ENCODE measurements at places on chromosomes 6 and 20.

GRCh38 chr6:25050356-25050755 is 114.6 kb upstream of the RIPOR2 start:
- no peak for DNase-seq

DNA sequence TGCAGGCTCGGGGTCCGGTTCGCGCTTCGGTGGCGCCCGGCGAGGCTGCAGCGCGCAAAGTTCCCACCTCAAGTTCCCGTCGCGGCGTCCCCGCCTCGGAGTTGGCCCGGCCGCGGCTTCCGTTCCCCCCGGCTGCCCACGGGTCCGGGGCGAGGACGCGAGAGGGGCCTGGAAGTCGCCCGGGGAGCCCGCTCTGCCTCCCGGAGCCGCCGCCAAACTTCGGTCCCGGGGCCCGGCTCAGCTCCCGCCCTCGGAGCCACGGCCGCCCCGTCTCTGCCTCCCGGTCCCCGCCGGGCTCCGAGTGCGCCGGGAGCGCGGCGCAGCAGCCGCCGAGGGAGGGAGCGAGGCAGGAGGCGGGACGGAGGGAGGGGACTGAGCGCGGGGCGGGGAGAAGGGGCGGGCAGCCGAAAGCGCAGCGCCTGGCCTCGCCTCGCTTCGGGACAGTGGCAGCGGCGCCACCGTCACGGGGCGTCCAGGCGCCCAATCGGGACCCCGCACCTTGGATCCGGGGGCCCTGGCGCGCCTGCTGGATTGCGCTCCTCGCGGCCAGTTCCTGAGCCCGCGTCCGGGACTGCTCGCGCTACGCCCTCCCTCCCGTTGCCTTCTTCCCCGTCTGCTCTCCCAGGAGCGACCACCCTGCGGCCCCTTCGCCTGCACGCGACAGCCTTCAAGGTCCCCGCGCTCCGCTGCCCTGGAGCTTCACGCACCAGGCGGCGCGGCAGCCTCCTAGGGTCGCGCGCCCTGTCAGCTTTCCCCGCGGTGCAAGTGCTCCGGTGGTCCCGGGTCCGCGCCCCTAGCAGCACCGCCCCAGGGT is at the start of gene KCNG1:
Gene KCNG1 (minus strand): TSS at position 305 of the 814 bp plus-strand sequence. CDS start 12,769 bp downstream, outside the sequence.
- DNase-seq = no peak

- DNase-seq = no peak
Observed at GRCh38 chr20:37911838-37912281, 8.9 kb downstream of the VSTM2L start.

GRCh38 chr6:39239527-39240154 is 10.4 kb upstream of the KCNK5 start:
- no peak for DNase-seq

- no peak for DNase-seq
Observed at GRCh38 chr6:156114541-156114940, 658.9 kb upstream of the NOX3 start.

- DNase-seq = no peak
Observed at GRCh38 chr6:50062051-50062450, 12.3 kb upstream of the DEFB112 start.

DNA sequence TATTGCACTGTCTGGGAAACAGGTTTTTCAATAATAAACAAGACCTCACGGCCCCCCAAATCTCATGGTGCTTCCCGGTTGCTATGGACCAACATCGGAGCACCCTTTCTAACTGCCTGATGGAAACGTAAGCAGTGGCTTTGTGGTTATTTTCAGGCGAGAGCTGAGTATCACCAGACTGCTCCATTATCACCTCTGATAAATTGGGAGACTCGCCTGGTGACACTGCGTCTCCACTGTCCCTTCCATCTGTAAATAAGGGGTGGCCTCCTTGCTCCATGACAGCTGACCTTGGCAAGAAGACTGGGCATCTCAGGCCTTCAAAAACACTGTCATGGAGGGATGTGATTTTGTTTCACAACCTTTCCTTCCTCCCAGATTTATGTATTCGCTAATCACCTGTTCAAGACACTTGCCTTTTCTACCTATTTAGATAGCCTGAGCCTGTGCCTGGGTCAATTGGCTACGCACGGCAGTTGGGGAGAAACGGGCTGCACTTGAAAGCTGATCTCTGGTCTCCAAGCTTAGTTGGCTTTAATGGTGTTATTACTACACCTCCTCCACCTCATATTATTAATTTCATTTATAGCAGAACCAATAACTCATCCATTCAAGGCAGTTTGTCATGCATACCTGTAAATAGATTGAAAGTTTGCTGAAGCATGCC is 17.7 kb upstream of the CDH4 start:
- no peak for DNase-seq

GRCh38 chr20:15842872-15843271 is 730.4 kb downstream of the KIF16B start:
- no peak for DNase-seq

- DNase-seq = no peak
Observed at GRCh38 chr6:16836144-16836981, 75.1 kb upstream of the ATXN1 start.

DNA sequence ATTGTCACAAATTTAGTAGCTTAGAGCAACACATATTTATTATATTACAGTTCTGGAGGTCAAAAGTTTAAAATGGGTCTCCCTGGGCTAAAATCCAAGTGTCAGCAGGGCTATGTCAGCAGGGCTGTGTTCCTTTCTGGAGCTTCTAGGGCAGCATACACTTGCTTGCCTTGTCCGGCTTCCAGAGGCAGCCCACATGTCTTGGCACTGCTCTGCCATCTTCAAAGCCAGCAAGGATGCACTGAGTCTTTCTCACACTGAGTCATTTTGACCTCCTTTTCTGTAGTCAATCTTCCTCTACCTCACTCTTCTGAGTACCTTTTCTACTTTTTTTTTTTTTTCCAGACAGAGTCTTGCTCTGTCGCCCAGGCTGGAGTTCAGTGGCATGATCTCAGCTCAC is 39.0 kb downstream of the ADGRF4 start:
- DNase-seq = no peak

DNA sequence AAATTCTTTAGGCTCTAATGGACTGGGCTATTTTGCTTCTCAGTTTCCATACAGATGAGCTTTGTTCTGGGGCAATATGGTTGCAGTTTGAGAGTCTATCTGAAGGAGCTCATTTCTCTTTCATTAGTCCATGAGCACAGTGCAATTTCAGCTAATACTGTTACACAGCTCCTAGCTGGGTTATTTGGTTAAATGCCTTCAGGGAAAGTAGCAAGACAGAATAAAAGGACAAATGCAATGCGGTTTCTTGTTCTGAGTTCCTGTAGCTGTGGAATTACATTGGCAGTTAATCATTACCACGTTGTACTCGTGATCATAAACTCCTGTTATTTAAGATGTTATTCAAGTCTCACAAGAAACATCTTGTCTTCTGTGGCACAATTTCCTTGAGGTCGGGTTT is 127.7 kb downstream of the BFSP1 start:
- no peak for DNase-seq

- peak; percentile 68 for DNase-seq
Observed at GRCh38 chr6:168865-169455, 123.3 kb upstream of the DUSP22 start.

- no peak for DNase-seq
Observed at GRCh38 chr6:133623065-133623464, 265.8 kb upstream of the TCF21 start.

DNA sequence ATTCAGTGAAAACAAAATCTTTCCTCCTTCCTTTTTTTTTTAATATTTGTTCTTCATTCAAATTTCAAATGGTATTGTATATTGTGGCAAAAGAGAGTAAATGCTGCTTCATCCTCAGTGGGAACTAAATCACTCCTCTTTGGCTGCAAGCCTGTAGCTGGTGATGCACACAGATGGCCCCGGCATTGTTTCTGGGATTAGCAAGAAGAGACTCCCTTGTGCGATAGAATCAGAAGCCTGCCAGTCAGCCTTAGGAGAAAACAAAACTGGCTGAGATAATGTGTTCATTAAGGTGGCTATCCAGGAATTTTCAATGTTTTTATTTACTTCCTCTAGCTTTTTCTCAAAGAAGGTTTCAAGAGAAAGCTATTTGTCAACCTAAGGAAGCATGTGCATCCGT is 20.7 kb upstream of the ELOVL2 start:
- no peak for DNase-seq

DNA sequence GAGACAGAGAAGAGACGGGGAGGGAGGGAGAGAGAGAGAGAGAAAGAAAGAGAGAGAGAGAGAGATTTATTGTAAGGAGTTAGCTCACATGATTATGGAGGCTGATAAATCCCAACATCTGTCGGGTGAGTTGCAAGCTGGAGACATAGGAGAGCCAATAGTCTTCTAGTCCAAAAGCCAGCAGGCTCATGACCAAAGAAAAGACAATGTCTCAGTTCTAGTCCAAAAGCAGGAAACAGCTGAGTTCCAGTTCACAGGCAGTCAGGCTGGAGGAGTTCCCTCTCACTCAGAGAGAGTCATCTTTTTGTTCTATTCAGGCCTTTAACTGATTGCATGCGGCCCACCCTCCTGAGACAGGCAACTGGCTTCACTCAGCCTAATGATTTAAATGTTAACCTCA is 416.6 kb downstream of the PREX1 start:
- DNase-seq = no peak

DNA sequence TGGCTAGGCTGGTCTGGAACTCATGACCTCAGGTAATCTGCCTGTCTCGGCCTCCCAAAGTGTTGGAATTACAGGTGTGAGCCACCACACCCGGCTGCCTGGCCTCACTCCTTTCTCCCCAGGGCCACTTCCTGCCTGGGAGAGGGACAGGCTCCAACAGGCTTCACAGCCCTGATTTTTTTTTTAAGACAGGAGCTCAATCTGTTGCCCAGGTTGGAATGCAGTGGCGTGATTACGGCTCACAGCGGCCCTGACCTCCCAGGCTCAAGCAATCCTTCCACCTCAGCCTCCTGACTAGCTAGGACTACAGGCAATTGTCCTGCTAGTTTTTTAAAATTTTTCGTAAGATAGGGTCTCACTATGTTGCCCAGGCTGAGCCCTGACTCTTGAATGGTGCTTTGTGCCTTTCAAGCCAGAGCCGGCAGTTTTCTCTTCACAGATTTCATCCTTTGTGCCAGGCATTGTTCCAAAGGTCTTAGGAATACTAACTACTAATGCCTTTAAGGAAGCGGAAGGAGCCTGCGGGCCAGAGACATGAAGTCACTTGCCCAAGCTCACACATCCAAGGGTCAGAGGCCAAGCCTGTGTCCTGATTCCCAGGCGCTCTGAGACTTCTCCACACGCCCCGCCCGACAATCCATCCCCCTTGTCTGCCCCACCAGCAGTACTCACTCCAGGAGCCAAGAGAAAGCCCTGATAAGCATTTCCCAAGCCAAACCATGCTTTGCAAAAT is 19.2 kb downstream of the CAPN11 start:
- DNase-seq = no peak

- DNase-seq = no peak
Observed at GRCh38 chr20:46833360-46833759, 61.3 kb upstream of the EYA2 start.

DNA sequence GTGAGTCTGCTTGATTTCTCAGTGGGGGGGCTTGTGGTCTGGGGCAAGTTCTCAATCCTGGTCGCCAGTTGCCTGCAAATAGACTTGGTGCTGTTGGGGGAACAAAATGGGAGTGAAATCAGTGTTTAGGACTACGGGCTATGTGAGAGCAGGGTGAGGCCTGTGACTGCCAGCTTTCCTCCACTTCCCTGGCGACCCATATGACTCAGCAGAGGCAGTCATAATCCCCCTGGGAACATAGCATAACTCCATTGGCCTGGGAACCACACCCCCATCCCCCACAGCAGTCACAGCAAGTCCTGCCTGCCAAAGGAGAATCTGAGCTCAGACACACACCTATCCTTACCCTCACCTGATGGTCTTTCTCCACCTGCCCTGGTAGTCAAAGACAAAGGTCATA is 387.9 kb downstream of the LMBRD1 start:
- no peak for DNase-seq

DNA sequence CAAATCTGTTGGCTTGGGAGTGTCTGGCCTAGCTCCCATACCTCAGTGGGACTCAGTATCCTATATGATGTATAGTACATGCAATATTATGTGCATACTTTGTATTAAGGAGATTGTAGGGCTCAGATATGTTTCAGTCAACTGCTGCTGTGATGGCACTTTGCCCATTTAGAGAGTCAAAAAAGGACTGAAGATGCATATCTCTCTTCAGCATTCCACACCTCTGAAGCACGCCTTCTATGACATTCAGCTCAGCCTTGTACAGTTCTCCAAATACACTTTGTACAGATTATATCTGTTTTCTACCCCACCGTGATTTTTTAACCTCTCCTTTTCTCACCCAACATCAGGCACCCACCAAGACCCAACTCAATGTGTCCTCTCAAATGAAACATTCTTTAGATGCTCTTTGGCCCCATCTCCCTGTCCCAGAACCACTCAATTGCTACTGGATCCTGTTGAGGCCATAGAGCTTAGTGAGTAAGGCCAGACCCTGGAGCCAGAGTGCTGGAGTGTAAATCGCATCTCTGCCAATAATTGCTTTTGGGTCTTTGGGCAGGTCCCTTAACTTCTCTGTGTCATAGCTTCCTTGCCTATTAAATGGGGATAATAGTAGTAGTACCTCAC is 15.6 kb downstream of the ENPP1 start:
- no peak for DNase-seq

GRCh38 chr6:135655055-135655454 is 157.5 kb upstream of the AHI1 start:
- no peak for DNase-seq

DNA sequence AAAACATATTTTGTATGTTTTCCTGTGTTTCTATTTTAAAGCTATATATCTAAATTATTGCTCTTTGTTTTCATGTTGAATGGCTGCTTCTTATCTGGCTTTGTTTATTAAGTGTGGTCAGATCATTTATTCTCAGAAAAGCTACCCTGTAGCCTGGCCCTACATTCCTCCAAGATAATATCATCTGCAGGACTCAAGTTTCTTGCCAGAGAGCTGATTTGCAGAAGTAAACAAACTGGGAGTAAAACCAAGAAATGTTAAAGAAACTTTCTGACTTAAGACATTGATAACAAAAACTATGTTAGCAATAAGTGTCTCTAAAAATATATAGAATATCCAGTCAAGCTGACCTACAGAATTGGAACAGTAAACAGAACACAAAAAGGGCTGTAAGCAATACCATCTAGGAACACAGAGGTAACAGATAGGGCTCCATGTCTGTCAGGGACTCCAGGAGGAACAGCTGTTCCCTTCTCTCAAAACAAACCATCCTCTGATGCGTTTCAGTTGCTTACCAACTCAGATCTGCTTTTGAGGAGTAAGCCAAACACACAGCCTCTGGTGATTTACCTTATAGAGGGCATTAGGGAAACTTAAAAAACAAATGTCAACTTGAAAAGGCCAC is 17.5 kb upstream of the CEP85L start:
- DNase-seq = no peak

DNA sequence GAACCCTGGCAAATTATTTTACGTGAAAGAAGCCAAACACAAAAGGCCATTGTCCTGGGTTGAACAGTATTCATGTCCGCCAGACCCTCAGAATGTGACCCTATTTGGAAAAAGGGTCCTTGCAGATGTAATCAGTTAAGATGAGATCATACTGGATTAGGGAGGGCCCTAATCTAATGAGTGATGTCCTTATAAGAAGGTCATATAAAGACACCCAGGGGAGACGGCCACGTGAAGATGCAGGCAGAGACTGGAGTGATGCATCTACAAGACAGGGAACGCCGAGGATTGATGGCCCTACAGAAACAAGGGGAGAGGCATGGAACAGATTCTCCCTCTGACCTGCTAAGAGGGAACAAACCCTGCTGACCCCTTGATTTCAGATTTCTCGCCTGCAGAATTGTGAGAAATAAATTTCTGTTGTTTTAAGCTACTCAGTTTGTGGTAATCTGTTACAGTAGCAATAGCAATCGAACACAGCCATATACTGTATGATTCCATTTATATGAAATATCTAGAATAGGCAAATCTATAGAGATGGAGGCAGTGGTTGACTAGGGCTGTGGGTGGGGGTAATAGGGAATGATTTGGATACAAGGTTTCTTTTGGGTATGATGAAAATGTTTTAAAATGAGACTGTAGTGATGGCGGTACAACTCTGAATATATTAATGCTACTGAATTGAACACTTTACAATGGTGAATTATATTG is 132.9 kb upstream of the NUP153 start:
- DNase-seq = no peak

Measured in NCI-H2029 (cell line).